ENCODE measurements at places on chromosomes 1 and 21.

- no peak for DNase-seq
- no peak overlapping the region for H3K4me3 ChIP-seq
- no peaks in the 10 kb centered on the region for H3K4me1 ChIP-seq
- H3K36me3 ChIP-seq, result no peaks in the 10 kb centered on the region
These were observed 27.0 kb downstream of the IL10RB start for GRCh38 chr21:33293136-33293535.

DNA sequence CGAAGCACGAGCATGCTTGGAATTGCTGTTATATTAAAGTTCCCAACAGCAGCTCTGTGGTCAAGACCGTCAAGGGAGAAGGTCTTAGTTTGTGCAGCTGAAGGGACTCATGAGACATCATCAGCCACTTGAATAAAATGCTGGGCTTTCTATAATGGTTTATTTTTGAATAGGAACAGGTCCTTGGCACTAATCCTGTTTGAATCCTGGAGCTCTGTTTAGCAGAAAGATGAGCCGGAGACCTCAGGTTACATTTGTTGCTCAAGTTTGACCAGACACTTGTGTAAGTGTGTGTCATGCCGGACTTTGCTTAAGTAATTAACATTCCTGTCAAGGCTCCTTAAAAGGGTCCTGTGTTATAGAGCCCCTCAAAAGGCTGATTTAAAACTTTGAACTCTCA lies 186.5 kb downstream of the ROR1 start:
- DNase-seq, result no peak
- H3K27ac ChIP-seq, result no peak overlapping the region
- no peak overlapping the region for H3K4me3 ChIP-seq
- no peaks in the 10 kb centered on the region for H3K36me3 ChIP-seq
- H3K27me3 ChIP-seq, result no peaks in the 10 kb centered on the region

DNA sequence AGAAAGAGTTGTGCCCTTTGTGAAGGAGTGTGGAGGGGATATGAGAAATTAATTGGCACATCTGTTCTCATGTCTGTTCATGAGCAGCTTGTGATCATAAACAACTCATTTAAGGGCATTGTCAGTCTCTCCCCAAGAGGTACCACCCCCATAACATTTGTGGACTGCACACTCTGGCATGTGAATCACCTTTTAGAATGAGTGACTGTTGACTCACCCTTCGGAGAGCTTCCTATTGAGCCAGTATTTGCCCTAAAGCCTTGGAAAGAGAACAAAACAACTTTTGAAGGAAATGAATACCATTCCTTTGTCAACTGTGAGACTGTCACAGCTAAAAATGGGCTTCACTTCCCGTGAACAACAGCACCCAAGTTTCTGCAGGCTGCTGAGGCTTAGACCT lies 27.5 kb upstream of the MYSM1 start:
- H3K27ac ChIP-seq, result no peak overlapping the region
- no peak overlapping the region for H3K4me3 ChIP-seq
- H3K27me3 ChIP-seq, result no peaks in the 10 kb centered on the region
- DNase-seq, result no peak
- H3K36me3 ChIP-seq, result no peaks in the 10 kb centered on the region

DNA sequence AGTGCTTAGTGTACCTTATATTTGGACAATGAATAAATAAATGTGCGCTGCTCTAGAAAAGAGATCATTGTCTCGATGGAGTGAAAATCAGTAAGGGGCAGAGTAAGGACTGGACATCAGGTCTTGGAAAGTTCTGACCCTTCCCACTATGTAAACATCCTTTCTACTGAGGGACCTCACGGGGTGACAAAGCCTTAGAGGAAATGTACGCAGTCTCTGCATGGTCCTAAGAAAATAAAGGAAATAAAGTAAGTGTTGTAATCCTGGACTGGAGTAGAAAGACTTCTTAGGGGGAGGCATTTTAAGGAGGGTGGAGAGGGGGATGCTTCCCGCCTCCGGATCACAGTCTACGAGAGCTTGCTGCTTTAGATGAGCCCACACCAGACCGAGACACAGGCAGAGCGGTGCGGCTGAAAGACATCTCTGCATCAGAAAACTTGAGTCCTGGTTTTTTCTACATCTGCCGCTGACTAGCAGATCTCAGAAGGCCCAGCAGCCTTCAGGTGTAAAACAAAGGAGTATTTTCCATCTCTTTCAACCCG lies 22.3 kb upstream of the GPR137B start:
- H3K27me3 ChIP-seq, result no peaks in the 10 kb centered on the region
- no peak overlapping the region for H3K4me3 ChIP-seq
- H3K27ac ChIP-seq, result no peak overlapping the region
- DNase-seq, result no peak
- no peaks in the 10 kb centered on the region for H3K36me3 ChIP-seq
- no peaks in the 10 kb centered on the region for H3K4me1 ChIP-seq

DNA sequence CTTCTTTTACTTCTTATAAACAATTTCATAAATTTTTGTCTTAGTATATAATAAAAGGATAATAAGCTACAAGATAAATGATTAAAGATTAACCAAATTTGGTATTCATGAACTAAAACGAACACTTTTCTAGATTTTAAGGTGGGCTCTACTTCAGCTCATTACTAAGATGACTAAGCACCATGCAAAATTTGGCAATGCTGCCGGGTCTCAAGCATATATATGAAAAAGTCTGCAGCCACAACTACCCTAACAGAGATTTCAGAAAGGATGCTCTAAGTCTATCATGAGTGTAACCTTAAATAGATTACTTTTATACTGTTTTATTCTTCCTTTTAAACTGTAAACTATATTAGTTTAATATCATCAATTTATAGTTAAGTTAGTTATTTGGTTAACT lies 47.8 kb downstream of the BRWD1 start:
- no peak for DNase-seq
- no peak overlapping the region for H3K27ac ChIP-seq
- no peaks in the 10 kb centered on the region for H3K4me1 ChIP-seq
- no peaks in the 10 kb centered on the region for H3K27me3 ChIP-seq
- no peaks in the 10 kb centered on the region for H3K36me3 ChIP-seq

DNA sequence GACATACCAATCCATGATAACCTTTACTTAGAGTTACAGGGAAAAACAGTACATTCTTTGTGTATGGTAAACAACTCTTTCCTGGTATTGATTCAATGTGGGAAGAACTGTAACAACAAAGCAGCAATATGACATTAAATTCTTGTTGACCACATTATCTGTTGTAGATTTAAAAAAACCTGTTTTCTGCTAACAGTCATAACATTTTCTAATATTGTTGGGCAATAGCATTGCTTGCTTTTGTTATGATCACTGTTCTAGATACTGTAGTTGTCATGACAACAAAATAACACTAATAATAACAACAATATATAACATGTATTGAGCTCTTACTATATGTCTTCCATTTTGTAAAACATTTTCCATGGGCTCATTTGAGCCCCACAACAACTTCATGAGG lies 54.2 kb downstream of the PDE4B start:
- no peaks in the 10 kb centered on the region for H3K4me1 ChIP-seq
- no peak for DNase-seq
- no peak overlapping the region for H3K27ac ChIP-seq
- H3K4me3 ChIP-seq, result no peak overlapping the region
- no peaks in the 10 kb centered on the region for H3K27me3 ChIP-seq

DNA sequence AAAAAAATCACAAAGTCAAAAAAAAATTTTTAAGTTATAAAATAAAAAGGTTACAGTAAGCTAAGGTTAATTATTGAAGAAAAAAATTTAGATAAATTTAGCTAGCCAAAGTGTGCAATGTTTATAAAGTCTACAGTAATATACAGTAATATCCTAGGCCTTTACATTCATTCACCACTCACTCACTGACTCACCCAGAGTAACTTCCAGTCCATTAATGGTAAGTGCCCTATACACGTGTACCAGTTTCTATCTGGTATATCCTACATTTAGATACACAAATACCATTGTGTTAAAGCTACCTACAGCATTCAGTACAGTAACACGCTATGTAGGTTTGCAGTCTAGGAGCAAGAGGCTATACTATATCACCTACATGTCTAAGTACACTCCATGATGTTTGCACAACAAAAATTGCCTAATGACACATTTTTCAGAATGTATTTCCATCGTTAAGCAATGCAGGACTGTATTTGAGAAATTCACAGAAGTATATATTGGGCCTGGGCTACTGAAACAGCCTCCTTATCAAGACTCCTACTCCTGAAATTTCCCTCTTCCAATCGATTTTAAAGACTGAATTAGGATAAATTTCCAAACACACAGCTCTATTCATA lies 155.1 kb downstream of the COP1 start:
- no peaks in the 10 kb centered on the region for H3K4me1 ChIP-seq
- H3K27ac ChIP-seq, result no peak overlapping the region
- no peak overlapping the region for H3K4me3 ChIP-seq
- no peaks in the 10 kb centered on the region for H3K36me3 ChIP-seq

- no peaks in the 10 kb centered on the region for H3K27me3 ChIP-seq
- no peak for DNase-seq
- no peaks in the 10 kb centered on the region for H3K36me3 ChIP-seq
These were observed 32.7 kb downstream of the MRPS6 start for GRCh38 chr21:34105947-34106541.

DNA sequence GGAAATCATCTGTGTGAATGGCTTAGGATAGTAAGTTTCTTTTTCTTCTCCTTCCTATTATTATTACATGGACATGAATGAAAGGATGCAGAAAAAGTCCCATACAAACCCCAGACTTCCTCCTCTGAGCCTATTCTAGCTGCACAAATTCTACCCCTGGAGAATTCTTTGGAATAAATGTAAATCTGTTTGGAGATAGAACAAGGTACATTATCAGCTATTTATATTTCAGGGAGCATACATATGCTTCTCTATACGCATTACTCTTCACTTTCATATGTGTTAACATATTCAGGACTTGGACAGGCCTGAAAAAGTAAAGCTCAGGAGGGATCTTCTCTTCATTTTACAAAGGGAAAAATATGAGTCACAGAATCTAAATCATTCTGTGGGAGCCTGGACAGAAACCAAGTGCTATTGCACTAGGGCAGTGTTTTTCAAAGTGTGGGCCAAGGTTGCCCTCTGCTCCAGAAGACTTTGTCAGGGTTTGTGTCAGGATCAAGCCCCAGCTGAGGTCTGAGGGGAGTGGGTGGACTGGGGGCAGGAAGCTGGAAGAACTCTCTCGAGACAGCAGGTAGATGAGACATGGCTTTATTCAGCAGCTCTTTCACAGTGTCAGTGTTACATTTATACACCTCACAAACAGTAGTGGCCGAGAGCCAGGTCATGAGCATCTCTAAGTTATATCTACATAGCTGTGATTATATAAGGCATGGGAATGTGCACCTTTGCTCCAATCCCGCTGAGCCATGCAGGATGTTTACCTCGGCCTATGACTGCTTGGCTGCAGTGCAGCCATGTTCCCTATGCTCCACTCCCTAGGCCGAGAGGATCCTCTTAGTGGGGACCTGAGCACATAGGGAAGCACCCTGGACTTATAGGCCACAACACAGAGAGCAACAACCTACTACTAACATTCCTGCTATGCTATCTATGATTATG lies 114.3 kb downstream of the GDAP2 start:
- H3K27ac ChIP-seq, result peak overlapping the region; percentile 1
- H3K36me3 ChIP-seq, result no peaks in the 10 kb centered on the region
- no peak for DNase-seq

GRCh38 chr1:35882586-35882944 lies 444 bp upstream of the AGO1 start:
- H3K4me1 ChIP-seq, result peaks cover 5% of the 10 kb centered on the region
- peak; percentile 47 for DNase-seq
- peak overlapping the region; percentile 92 for H3K4me3 ChIP-seq
- H3K27me3 ChIP-seq, result no peaks in the 10 kb centered on the region

DNA sequence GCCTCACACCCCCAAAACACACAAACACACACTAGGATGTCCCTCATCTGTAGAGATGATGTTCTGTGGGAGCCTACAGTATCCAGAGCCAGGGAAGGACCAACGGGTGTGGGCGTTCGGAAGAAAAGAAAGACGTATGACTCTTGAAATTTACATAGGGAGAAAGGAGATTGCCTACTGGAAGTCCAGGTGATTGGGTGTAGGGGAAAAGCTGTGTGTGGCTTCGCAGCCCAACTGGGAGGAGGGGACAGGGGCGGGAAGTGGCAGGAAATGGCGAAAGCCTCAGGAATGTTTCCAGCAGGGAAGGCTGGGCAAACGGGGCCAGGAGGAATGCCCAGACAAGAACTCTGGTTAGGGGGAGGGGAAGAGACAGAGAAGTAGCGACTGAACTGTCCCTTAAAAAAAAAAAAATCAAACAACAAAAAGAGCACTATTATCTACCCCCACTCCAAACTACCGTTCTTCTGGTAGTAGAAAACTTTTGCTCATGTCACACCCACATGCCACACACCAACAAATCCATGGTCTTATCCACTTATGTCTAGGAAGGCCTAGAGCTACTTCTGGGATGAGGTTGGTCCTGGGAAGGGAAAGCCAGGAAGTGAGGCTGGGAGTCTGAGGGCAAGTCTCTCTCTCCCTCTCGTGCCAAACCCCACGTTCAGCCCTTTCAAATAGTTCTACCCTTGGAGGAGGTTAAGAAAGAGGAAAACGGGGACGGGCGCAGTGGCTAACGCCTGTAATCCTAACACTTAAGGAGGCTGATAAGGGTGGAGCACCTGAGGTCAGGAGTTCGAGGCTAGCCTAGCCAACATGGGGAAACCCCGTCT lies 1.8 kb upstream of the CKS1B start:
- no peaks in the 10 kb centered on the region for H3K27me3 ChIP-seq
- H3K27ac ChIP-seq, result peak overlapping the region; percentile 100
- peak; percentile 74 for DNase-seq
- H3K4me3 ChIP-seq, result peak overlapping the region; percentile 70
- peaks cover 45% of the 10 kb centered on the region for H3K4me1 ChIP-seq

DNA sequence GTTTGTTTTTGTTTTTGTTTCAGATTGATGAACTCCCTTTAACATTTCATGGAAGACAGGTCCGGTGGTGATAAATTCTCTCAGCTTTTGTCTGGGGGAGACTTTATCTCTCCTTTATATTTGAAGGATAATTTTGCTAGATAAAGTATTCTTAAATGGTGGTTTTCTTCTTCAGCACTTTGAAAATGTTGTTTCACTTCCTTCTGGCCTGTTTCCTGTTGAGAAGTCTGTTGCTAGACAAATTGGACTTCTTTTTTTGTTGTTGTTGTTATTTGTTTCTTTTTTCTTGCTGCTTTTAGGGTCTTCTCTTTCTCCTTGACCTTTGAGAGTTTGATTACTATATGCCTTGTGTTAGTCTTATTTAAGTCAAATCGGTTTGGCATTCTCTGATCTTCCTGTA lies 50.8 kb downstream of the CRP start:
- H3K4me1 ChIP-seq, result no peaks in the 10 kb centered on the region
- no peaks in the 10 kb centered on the region for H3K27me3 ChIP-seq
- no peak overlapping the region for H3K4me3 ChIP-seq
- H3K36me3 ChIP-seq, result no peaks in the 10 kb centered on the region
- H3K27ac ChIP-seq, result no peak overlapping the region
- DNase-seq, result no peak

DNA sequence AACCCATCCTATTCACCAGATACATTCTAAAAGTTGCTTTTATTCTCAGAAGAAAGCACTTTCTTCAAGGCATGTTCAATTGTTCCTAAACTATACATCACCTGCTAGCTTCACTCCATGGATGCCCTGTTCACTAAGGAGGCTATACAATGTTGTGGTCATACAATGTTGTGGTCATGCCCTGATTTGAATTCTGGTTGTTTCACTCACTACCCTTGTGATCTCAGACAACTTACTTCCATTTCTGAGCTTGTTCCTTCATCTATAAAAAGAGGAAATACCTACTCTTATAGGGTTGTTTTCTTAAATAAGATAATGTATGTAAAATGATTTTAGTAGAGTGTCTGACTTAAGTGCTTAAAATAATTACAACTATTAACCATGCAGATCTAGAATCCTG lies 19.7 kb downstream of the EDEM3 start:
- no peak for DNase-seq
- H3K27ac ChIP-seq, result no peak overlapping the region
- no peaks in the 10 kb centered on the region for H3K36me3 ChIP-seq
- H3K27me3 ChIP-seq, result no peaks in the 10 kb centered on the region
- H3K4me1 ChIP-seq, result no peaks in the 10 kb centered on the region
- no peak overlapping the region for H3K4me3 ChIP-seq
